CD14-positive monocyte (primary cell): ENCODE measurements at places on chromosomes 2 and 18. TPM values are rescaled to one million over a fixed set of nuclear protein-coding genes. Genes with fewer than 3 reads are reported as not detected.

The SLC16A14 gene
- polyA plus RNA-seq, result not detected

The RFTN2 gene
- 0.02 TPM for polyA plus RNA-seq

The LRRTM1 gene
- not detected for polyA plus RNA-seq

The AQP12B gene
- polyA plus RNA-seq, result not detected in 2 replicates

The TMEM37 gene
- polyA plus RNA-seq, result not detected

The MEP1B gene
- polyA plus RNA-seq, result not detected

The PCARE gene
- polyA plus RNA-seq, result not detected in 2 replicates

The ICA1L gene
- 0.17 TPM for polyA plus RNA-seq

The VIT gene
- polyA plus RNA-seq, result not detected

The SPTBN1 gene
- 0.79 TPM for polyA plus RNA-seq

The TMEM169 gene
- polyA plus RNA-seq, result 0.74 TPM

The TUBA3E gene
- not detected in 2 replicates for polyA plus RNA-seq

The ABCG8 gene
- not detected for polyA plus RNA-seq

The COBLL1 gene
- 0.01 and 0.24 TPM in 2 replicates for polyA plus RNA-seq

The HAAO gene
- 15.0 TPM for polyA plus RNA-seq

The PKDCC gene
- not detected for polyA plus RNA-seq

The ADRA2B gene
- polyA plus RNA-seq, result not detected

The TBR1 gene
- polyA plus RNA-seq, result not detected in 2 replicates

The RAX gene
- not detected for polyA plus RNA-seq

The SLC14A1 gene
- polyA plus RNA-seq, result not detected in 2 replicates

The SLC4A5 gene
- 0.10 TPM for polyA plus RNA-seq

The ZNF512 gene
- 13.1 TPM for polyA plus RNA-seq

The COLEC12 gene
- polyA plus RNA-seq, result 0.35 TPM

The BARD1 gene
- polyA plus RNA-seq, result 1.1 and 2.5 TPM in 2 replicates

The IL1RN gene
- 92.0 TPM for polyA plus RNA-seq

The MC5R gene
- 0.12 TPM for polyA plus RNA-seq

The NT5C1B gene
- polyA plus RNA-seq, result not detected

The TOGARAM2 gene
- polyA plus RNA-seq, result 3.5 and 5.5 TPM in 2 replicates

The MLPH gene
- polyA plus RNA-seq, result not detected

The ALPP gene
- not detected in 2 replicates for polyA plus RNA-seq
